ENCODE measurements at places on chromosomes 1 and 21.

GRCh38 chr1:81505831-81506230, 294.9 kb upstream of the ADGRL2 start:
- DNase-seq, result no peak

GRCh38 chr1:38153778-38154470, 107.3 kb upstream of the POU3F1 start:
- DNase-seq, result no peak

DNA sequence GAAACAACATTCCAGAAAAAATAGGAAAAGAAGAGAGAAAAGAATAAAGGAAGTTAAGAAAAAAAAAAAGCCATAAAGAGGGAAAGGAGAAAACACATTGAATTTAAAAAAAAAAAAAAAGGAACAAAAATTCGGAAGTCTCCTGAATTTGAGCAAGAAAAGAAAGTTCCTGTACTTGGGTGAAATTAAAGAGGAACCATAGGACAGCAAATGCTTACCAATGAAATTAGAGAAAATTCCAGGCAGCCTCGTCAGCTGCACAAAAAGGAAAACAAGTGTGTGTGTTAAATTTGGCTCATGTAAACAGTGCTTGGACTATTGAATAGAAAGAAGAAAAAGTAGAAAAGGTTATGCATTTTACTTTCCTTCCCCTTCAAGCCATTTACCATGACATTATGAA, 4.9 kb downstream of the IL12RB2 start:
- no peak for DNase-seq

GRCh38 chr1:158654086-158654485, 32.4 kb downstream of the SPTA1 start:
- no peak for DNase-seq
